Inflammatory macrophage (primary cell): ENCODE measurements at places on chromosomes 16 and 17.

DNA sequence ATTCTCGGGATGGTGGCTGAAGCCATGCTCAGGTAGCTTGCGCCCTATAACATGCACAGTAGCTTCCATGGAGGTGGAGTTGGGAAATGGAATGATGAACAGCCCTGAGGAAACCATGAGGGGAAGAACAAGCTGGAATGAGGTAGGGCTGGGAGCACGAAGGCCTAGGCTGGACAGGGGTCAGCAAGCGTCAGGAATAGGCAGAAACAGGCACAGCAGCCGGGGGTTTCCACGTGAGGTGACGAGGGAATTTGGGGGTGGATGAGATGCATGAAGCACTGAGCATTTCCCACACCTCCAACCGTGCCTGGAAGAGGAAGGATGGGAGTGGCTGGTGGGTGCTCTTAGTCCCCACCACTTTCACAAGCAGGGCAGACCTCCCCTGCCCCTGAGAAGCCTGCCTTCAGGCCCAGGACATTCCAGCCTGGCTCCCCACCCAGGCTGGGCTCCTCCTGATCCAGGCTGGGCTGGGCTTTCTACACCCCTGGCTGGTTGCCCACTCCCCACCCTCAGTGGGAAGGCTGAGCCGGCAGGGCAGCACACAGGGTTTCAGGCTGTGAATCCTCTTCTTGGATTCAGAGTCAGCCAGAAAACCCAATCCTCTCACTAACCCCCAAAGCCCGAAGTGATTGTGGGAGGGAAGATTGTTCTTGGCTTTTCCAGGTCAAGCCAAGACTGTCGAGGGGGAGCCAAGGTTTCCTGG lies 21.9 kb downstream of the PLEKHG4 start:
- DNase-seq, result no peak

DNA sequence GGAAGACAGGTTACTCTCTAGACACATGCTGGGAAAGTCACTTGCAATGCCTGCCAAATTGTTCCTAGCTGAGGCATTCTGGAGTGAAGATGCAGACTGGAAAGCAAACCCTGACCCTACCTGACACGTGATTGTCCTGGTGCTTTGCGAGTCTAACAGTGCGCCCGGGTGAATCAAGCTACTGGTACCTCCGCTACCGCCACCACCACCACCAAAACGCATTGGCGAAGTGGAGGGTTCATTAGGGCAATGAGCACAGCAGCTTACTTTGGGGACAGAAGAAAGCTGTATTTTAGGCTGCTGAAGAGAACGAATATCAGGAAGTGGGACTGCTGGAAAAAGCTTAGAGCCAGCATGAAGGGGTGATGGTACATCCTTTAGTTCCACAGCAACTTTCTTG lies 7.0 kb downstream of the MARF1 start:
- no peak for DNase-seq

DNA sequence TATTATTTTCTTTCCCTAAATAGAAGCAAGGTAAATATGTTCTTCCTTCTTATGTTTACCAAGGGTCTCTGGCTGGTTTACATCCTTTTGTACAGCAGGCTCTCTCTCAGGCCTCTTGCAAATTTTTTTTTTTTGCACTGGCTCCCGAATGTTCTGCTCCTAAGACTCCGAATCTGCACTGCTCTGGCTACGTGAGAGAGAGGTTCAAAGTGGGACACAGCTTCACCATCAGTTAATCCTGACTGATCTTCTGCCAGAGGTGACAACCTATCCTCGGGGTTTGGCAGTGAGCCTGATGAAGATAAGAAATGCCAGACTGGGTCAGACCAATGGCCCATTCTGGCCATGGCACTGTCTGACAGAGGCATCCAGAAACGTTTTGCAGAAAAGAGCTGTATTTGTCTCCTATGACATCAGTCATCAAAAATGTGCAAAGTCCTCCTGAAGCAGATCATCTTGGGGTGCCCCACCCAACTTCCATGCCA lies 136.9 kb downstream of the GRIN2A start:
- DNase-seq, result no peak

GRCh38 chr17:40315678-40316570 lies 6.9 kb downstream of the RARA start:
- DNase-seq, result no peak

GRCh38 chr17:8081876-8082275 lies 5.6 kb downstream of the ALOX12B start:
- DNase-seq, result no peak

DNA sequence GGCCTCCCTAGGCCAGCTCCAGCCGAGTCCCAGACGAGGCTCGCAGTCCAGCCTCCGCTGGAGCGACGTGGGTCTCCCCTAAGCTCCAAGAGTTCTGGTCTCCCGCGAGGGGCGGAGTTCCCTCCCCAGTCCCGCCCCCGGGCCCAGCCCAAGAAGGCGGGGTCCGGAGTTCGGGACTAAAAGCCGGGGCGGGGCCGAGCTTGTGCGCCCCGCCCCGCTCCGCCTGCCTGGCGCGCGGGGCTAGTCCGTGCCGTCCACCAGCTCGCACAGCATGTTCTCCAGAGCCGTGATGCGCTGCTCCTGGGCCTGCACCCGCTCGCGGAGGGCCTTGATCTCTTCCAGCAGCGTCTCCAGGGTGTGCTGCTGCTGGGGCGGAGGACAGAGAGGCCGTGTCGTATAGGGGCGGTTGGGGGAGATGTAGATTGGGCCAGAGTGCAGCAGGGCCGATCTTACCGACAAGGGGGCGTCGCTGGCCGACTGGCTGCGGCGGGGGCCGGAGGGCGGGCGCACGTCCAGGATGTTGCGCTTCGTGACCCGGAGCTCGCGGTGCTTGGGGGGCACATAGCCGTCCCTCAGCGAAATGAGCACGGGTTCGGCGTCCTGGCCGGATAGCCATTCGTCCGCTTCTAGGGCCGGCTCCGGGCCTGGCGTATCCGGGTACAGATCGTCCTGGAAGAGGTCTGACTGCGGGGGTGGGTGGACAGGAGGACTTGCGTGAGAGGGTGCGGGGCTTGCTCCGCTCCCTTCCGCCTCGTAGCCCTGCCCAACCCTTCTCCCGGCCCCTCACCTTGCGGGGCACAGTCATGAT lies 7.0 kb downstream of the CORO6 start:
- peak; percentile 93 for DNase-seq

- no peak for DNase-seq
Observed at GRCh38 chr17:76877437-76877836, 9.2 kb downstream of the MGAT5B start.

DNA sequence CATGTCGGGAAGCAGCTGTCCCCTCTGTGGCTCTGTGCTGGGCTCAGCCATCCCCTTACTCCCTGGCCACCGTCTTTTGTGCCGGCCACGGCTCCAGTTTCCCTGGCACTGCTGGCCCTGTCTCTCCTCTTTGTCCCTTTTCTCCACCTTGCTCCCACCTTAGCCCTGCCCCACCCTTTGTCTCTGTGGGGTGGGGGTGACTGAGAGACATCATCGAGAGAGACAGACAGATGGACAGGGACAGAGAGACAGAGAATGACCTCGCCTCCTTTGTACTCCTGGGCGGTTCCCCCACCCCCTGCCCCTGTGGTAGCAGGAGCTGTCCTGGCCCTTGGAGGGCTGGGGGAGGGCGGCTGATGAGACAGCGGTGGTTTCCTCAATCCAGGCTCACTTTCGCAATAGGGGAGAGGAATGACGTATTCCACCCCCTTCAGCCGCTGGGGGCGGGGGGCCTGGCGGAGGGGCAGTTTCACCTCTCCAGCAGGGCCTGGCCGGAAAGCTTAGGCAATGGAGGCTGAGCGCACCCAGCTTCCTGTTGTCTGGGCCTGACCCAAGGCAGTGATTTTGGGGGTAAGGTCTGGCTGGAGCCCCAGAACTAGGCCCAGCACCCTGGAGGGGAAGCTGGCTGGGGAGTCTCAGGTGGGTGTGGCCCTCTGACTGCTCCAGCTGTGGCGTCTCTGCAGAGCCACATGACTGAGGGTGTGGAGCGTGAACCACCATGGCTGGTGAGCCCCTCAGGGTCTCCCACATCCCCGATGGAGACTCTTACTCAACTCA lies 7.3 kb downstream of the FMNL1 start:
- DNase-seq, result peak; percentile 99

GRCh38 chr16:2912330-2913199 lies 834 bp downstream of the FLYWCH1 start:
- peak; percentile 20 for DNase-seq

DNA sequence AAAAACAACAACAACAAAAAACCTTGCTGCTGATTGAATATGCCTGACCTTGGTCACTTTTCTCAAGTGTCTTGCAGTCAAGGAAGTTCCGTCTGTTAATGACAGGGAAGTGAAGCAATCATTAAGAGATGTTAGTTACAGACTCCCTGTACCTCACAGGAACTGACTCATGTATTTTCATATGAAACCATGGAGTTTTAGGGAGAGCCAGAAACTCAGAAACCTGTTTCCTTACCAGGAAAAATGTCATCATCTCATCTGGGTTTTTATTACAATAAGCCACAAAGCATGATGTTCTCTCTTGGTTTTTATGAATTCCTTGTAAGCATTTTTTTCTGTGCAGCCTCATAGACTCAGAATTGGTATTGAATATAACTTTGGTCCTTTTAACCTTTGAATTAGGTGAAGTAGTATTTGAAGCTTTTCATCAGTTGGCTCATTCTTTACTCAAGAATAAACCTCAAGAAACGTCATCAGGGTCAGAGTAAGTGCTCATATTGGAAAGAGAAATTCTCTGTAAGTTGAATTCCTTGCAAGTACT lies 10.3 kb downstream of the LYRM1 start:
- DNase-seq, result peak; percentile 95

DNA sequence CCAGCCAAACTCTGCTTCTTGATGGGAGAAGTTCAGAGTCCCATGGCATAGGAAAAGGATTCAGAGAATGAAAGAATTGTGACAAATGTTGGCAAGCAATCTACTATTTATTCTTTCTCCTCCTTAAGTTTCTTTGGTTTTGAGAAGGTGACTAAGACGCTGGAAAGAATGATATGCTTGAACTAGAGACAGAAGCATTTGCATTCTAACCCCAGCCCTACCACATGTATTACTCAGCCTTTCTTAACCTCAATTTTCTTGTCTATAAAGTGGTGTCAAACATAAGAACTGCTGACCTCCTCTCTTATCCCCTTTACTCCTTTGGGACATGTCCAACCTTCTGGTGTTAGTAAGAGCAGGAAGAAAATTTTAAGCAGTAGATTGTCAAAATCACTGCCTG lies 124.7 kb downstream of the HS3ST2 start:
- DNase-seq, result no peak

- no peak for DNase-seq
Observed at GRCh38 chr17:45575126-45575885, 84.8 kb upstream of the PLEKHM1 start.

DNA sequence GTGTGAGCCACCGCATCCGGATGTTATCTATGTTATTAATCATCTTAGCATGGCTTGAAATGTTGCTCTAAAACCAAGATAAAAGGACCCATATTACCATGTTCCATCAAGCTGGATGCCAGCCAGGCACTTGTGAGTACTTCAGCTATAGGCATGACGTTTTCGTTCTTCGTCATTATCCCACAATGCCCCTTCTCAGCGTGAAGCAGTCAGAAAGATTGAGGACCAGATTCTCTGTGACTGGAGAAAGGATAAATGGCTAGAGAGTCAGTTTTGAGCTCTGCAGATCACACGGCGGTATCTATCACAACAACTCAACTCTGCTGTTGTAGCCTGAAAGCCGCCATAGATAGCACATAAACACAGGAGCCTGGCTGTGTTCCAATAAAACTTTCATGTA lies 29.8 kb upstream of the LCMT1 start:
- DNase-seq, result no peak

- DNase-seq, result no peak
Observed at GRCh38 chr16:3295783-3296182, 9.4 kb downstream of the TIGD7 start.

DNA sequence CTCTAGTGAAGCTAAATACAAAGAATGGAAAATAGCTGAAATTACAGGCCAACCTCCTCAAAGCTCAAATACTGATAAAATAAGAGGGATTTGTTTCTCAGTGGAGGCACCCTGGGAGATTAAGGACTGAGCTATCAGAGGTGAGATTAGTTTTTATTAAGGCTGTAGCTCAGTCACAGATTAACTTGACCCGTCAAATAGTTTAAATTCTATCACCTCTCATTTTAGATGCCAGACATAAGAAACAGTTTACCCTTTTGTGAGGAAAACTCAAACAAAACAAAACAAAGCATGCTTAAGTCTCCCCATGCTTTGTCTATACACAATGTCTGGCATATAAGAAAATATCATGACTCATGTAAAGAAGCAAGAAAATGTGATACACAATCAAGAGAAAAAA lies 208.3 kb upstream of the PMFBP1 start:
- no peak for DNase-seq

DNA sequence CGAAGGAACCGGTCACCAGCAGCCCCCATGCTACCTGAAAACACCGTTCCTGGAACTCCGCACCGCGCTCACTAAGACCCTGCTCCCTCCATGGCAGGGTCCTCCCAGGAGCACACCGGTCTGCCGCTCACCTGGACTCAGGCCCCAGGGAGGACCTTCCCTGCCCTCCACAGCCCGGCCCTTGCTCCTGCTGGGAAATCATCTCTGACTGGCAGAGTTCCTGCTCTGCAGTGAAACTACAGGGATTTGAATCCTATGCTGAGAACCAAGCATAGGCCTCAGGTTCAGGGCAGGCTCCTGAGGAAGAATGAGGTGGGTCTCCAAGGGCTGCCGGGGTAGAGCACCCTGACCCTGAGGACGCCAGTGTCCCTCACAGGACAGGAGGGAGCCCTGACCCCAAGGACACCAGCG lies 88.5 kb downstream of the KCNJ12 start:
- DNase-seq, result no peak

DNA sequence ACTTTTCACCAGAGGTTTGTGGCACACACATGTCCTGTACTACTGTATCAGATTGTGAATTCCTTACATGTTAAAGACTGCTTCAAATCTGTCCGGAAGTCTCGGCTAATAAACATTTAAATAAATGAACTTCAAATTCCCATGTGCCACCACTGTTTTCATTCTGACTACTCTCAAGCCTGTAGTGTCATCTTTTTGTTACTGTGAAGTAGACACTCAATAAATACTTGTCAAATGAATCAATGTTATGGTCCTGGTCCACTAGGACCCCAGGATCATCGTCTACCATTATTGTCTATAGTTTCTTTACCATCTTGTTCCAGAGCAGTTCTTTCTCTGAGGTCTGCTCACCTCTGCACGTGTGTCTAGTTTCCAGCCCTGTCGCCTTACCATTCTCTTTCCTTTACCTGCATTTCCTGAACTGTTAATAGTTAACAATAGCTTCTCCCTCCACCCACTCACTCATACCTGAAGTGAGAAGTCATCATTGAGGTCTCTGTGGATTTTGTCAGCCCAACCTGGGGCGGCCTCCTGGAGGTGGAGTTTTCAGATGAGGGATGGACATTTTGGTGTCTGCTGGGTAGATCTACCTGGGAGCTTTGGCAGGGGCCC lies 333.0 kb downstream of the SEC14L1 start:
- no peak for DNase-seq

GRCh38 chr16:86755571-86756006 lies 177.2 kb downstream of the FOXL1 start:
- no peak for DNase-seq

GRCh38 chr17:6477831-6478383 lies 33.7 kb downstream of the PIMREG start:
- no peak for DNase-seq

- DNase-seq, result no peak
Observed at GRCh38 chr16:8847145-8847544, 21.7 kb downstream of the CARHSP1 start.

- DNase-seq, result no peak
Observed at GRCh38 chr16:7843261-7843660, 510.6 kb downstream of the RBFOX1 start.

- DNase-seq, result peak; percentile 61
Observed at GRCh38 chr17:59311051-59311468, 20.4 kb upstream of the YPEL2 start.

GRCh38 chr17:74147056-74147835 lies 56.2 kb upstream of the RPL38 start:
- no peak for DNase-seq
